Glutamatergic neuron (in vitro differentiated cells): ENCODE measurements at places on chromosomes 7 and 10. TPM values are rescaled to one million over a fixed set of nuclear protein-coding genes. Genes with fewer than 3 reads are reported as not detected.

GRCh38 chr7:2601065-2601464 is 30.7 kb upstream of the TTYH3 start:
- H3K4me3 ChIP-seq, result no peak overlapping the region
- no peak for DNase-seq
- H3K36me3 ChIP-seq, result no peaks in the 10 kb centered on the region

GRCh38 chr10:95578619-95579018 is 17.4 kb upstream of the SORBS1 start:
- no peak overlapping the region for H3K4me3 ChIP-seq
- no peak for DNase-seq
- H3K4me1 ChIP-seq, result peaks cover 3% of the 10 kb centered on the region
- H3K27ac ChIP-seq, result no peak overlapping the region
- no peaks in the 10 kb centered on the region for H3K36me3 ChIP-seq

DNA sequence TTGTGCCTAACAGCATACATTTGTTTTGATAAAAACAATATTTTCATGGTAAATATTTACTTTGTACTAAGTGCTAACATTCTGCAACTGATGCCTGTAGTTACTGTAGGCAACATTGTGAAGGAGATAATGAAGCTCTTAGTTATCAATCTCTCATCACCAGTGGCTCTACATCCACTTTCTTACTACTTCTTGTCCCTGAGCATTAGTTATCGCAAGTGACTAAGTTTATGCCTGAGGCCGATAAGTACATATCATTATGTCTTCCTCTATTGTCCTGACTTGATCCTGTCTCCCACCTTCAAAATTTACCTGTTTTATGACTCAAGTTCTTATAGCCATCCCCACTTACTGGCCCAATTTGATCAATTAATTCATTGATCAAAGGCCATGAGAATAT is 63.6 kb downstream of the MACC1 start:
- H3K36me3 ChIP-seq, result no peaks in the 10 kb centered on the region
- no peaks in the 10 kb centered on the region for H3K4me1 ChIP-seq
- H3K27ac ChIP-seq, result no peak overlapping the region
- no peaks in the 10 kb centered on the region for H3K27me3 ChIP-seq
- DNase-seq, result no peak

DNA sequence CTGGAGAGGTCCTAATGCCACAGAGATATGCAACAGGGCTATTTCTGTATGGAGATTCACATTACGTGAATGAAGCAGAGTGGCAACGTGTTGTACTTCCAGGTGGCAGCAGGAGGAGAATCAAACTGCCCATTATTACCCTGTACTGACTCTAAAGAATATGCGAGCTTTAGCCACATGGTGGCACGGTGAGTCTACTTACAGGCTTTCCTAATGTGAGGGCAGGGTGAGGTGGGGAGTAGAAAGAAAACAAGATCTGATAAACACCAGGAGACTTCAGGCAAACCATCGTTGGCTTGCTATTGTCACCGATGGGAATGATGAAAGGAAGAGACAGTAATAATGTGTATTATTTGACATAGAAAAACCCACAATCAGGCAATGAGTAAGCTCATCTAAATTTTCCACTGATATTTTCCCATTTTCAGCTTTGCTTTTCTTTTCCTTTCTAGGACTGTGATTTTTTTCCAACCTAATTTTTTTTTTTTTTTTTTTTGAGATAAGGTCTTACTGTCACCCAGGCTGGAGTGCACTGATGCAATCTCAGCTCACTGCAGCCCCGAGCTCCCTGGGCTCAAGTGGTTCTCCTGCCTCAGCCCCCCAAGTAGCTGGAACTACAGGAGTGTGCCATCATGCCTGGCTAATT is 164.3 kb downstream of the BTAF1 start:
- H3K27me3 ChIP-seq, result peaks cover 1% of the 10 kb centered on the region
- no peak overlapping the region for H3K4me3 ChIP-seq
- H3K4me1 ChIP-seq, result no peaks in the 10 kb centered on the region
- H3K36me3 ChIP-seq, result no peaks in the 10 kb centered on the region
- peak; percentile 64 for DNase-seq
- H3K27ac ChIP-seq, result no peak overlapping the region

MALRD1 gene
- total RNA-seq, result 0.27 TPM

HABP2 gene
- not detected for total RNA-seq

DNA sequence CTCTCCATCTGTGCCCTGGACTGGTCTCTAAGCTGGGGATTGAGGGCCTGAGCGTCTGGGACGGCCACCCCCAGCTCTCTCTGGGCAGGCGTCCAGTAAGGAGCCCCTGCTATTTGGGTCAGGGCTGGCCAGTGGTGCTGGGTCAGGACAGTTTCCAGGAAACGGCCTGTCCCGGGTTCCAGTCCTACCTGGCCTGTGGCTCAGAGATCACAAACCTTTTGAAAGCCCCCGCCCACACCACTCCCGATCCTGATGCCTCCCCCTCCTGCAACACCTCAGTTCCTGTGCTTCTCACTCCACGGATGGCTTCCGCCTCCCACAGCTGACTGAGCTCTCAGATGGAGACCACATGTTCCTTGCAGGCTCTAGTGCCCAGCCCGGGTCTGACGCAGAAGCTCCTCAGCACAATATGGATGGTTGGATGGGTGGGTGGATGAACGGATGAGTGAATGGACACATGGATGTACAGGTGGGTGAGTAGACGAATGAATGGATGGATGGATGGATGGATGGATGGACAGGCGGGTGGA is 91.7 kb upstream of the PDGFA start:
- peaks cover 7% of the 10 kb centered on the region for H3K27me3 ChIP-seq
- peaks cover 4% of the 10 kb centered on the region for H3K4me1 ChIP-seq
- H3K4me3 ChIP-seq, result no peak overlapping the region
- H3K27ac ChIP-seq, result peak overlapping the region; percentile 6
- H3K36me3 ChIP-seq, result no peaks in the 10 kb centered on the region

GRCh38 chr7:43700059-43700501 is 29.2 kb downstream of the COA1 start:
- H3K27ac ChIP-seq, result no peak overlapping the region
- no peaks in the 10 kb centered on the region for H3K27me3 ChIP-seq
- H3K4me1 ChIP-seq, result peaks cover 18% of the 10 kb centered on the region
- DNase-seq, result no peak

DNA sequence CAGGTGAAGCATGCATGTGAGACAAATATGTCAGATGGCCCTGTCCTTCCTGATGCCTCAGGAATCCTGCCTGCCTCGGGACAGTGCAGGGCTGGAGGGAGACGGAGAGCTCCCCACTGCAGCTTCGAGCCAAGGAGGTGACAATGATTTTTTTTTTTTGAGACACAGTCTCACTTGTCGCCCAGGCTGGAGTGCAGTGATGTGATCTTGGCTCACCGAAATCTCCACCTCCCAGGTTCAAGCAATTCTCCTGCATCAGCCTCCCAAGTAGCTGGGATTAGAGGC is 68.8 kb downstream of the OAT start:
- H3K4me1 ChIP-seq, result peaks cover 19% of the 10 kb centered on the region
- H3K27me3 ChIP-seq, result no peaks in the 10 kb centered on the region
- no peak for DNase-seq
- no peak overlapping the region for H3K4me3 ChIP-seq
- H3K36me3 ChIP-seq, result no peaks in the 10 kb centered on the region

DNA sequence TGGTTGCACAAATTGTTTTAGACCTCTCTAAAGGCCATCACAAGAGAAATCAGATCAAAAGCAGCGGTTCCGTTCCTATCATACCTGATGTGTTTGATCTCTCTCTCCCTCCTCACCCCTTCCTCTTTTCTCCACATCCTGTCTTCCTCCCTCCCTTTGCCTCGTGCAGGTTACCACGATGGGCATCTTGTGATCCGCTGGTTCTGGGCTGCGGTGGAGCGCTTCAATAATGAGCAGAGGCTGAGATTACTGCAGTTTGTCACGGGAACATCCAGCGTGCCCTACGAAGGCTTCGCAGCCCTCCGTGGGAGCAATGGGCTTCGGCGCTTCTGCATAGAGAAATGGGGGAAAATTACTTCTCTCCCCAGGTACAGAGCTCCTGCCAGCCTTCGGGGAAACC is 28.5 kb upstream of the STK17A start:
- H3K27ac ChIP-seq, result no peak overlapping the region
- peaks cover 5% of the 10 kb centered on the region for H3K27me3 ChIP-seq
- H3K36me3 ChIP-seq, result peaks cover 27% of the 10 kb centered on the region
- no peak for DNase-seq
- H3K4me1 ChIP-seq, result no peaks in the 10 kb centered on the region

SEMA4G gene
- 46.9 TPM for total RNA-seq

DNA sequence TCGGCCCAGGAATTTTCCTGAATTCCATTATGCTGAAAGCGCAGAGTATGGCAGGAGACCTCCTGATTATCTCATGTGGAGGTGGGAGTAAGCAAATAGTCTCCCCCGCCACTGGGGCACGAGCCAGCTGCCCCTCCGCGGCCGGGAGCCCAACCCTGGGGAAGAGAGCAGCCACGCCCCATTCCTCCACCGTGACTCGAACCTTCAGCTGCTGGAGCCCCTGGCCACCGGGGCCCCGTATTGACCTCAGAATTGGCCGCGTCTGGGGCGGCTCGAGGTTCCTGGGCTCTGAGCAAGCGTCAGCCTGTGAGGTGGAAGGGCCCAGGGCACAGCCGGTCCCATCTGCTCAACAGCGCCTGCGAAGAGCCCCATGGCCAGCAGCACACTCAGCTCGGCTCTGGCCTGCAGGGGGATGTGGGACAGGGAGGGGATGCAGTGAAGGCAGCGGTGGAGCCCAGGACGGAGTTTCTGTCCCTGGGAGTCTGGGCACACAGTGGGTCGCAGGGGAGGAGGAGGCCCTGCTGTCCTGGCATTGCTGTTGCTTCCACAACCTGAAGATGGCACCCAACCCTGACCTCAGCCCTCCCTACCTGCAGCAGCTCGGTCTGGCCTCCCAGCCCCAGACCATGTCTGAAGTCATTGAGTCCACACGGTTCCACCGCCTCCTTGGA is 97.8 kb downstream of the CHST15 start:
- H3K36me3 ChIP-seq, result no peaks in the 10 kb centered on the region
- H3K27ac ChIP-seq, result no peak overlapping the region
- peak overlapping the region; percentile 30 for H3K4me3 ChIP-seq
- H3K4me1 ChIP-seq, result peaks cover 8% of the 10 kb centered on the region
- H3K27me3 ChIP-seq, result peaks cover 15% of the 10 kb centered on the region

- no peaks in the 10 kb centered on the region for H3K36me3 ChIP-seq
- no peak for DNase-seq
- H3K27ac ChIP-seq, result no peak overlapping the region
- H3K27me3 ChIP-seq, result no peaks in the 10 kb centered on the region
- peaks cover 15% of the 10 kb centered on the region for H3K4me1 ChIP-seq
Measured at GRCh38 chr10:63236113-63236935, 103.2 kb downstream of the NRBF2 start.

DNA sequence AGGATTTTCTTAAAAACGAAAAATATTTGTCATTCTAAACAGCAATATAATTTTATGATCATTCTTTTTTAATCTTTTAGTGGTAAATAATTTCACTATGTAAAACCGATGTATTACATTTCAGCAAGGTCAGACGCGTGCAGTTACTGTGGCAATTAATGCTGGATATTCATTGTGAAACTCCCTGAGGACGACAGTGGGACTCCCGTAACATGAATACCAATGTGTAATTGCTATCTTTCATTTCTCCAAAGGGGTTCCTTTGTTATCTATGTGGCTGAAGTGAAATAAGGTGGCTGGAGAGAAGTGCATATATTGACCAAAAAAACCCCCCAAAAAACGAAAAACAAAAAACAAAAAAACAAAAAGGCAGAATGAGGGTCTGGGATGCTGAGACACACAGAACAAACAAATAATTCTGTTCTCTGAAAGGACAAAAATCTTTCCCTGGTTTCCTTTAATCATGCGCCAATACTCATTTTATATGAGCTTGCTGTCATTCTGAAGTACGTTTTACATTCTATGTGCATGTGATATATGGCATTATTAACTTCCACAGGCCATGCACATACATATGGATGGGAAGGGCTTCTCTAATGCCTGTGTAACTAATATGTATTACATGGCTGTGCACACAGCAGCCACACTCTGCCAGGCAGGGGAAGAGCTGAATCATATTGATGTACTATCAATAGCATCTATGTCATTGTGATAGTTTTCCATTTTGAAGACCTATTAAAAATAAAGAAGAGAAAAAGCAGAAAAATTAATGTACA is 161.4 kb downstream of the RAPGEF5 start:
- H3K4me3 ChIP-seq, result peak overlapping the region; percentile 99
- peaks cover 4% of the 10 kb centered on the region for H3K36me3 ChIP-seq
- peak overlapping the region; percentile 69 for H3K27ac ChIP-seq
- DNase-seq, result no peak
- peaks cover 40% of the 10 kb centered on the region for H3K4me1 ChIP-seq
